Stimulated activated CD8-positive, alpha-beta memory T cell treated with anti-CD3 and anti-CD28 coated beads, Interleukin-7, amount 100 ng/mL, for 1 hour (primary cell): ENCODE measurements at places on chromosomes 11 and 22.
A peak's percentile ranks its signal among the peaks of the same experiment; 100 is the strongest.

DNA sequence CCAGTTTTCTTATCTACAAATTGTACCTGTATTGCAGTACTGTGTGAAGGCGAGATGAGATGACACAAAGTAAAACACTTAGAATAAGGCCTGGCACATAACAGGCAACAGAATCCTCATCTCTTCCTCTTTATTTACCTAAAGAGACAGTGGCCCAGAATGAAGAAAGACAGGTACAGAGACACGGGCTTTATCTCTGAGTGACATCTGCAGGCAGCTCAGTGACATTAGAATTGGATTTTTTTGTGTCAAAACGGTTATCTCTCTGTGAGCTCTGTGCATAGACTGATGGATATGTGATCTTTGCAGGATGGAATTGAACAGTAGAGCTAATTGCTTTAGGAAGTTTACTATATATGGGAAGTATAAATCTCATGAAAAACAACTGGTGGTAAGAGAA lies 36.2 kb upstream of the TRPC6 start:
- DNase-seq = no peak

DNA sequence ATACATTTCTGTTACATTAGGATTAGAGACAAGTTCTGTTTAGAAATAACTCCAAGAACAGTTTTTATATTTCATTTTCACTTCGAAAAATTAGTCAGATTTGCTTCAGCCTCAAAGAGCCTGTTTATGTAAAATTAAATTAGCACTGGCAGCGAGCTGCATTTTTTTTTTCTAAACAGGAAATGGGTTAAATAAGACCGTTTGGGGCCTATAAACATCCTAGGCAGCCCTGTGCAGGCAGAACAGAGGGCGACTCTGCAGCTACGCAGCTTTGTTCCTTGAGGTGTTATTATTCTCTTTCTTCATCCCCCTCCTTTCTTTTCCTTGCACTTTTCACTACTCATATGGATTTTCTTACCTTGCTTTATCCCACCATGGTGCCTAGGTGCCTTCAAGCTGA lies 48.7 kb downstream of the CWC15 start:
- no peak for DNase-seq

DNA sequence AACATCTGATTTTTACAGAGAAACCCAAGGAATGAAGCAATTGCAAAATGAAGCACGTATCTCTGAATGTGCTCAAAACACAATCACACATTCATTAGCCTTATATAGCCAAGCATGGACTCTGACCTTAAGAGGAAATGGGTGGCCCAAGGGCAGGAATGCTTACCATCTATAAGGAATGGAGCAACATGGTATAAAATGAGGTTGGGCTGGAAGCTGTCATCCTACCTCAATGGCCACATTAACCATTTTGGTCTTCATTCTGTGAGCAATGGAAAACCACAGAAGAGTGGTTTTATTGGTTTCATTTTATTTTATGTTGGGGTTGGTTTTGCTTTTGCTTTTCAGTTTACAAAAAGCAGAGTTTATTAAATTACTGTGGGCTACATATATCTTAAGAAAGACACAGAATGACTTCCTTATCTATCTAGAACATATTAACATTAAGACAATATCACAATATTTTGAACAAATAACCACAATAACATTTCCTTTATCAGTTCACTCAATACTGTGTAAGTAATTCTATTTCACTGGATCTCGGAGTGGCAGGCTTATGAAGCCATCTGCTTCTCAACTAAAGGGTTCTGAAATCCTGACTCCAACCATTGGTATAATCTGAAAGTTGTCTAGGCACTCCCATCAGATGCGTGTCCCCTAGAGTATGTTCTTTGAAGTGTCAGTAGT lies 10.8 kb upstream of the MS4A13 start:
- DNase-seq = no peak

GRCh38 chr11:122097419-122098001 lies 18.5 kb downstream of the BLID start:
- DNase-seq = no peak

DNA sequence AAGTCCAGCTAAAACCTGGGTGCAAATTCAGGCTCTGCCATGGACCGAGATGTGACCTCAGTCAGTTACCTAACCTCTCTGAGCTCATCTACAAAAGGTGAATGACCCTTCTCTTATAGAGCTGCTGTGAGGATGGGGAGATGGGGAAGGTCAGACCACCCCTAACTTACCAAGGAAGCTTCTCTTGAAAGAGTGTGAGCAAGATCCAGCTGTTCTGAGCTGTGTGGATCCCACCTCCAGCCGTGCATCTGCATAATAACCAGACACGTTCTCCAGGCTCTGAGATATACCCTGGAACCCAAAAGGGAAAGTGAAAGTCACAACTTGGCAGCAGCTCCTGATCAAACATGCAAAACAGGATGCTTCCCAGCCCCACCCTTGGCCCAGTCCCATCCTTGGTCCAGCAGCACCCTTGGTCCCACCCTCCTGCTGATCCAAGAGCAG lies at the start of gene APOL3:
TSS of gene APOL3 (minus strand) at position 257 of the 444 bp plus-strand sequence. CDS start 11,700 bp downstream, outside the sequence.
- no peak for DNase-seq

GRCh38 chr11:35313760-35314153 lies 105.6 kb downstream of the SLC1A2 start:
- no peak for DNase-seq

GRCh38 chr11:118634431-118635236 lies 27.2 kb downstream of the PHLDB1 start:
- no peak for DNase-seq

- DNase-seq = peak; percentile 38
Observed at GRCh38 chr11:75214411-75214821, 26.2 kb upstream of the TPBGL start.

DNA sequence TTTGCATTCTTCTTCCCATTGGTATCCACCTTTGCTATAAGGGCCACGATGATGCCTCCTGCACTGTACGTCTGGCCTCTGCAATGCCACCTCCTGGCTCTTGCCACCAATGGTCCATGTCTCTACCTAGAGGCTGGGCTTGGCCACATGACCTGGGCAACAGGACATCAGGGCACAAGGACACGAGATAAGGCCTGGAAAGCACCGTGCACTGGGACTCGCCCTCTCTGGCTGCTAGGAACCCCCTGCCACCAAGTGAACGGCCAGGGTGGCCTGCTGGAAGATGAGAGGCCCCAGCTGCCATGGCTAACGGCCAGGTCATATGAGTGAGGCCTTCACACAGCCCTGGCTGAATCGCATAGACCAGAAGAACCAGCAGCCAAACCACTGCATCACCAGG lies 87.4 kb downstream of the TRMU start:
- DNase-seq = no peak

GRCh38 chr11:63019506-63019905 lies 3.9 kb upstream of the SLC22A8 start:
- no peak for DNase-seq

DNA sequence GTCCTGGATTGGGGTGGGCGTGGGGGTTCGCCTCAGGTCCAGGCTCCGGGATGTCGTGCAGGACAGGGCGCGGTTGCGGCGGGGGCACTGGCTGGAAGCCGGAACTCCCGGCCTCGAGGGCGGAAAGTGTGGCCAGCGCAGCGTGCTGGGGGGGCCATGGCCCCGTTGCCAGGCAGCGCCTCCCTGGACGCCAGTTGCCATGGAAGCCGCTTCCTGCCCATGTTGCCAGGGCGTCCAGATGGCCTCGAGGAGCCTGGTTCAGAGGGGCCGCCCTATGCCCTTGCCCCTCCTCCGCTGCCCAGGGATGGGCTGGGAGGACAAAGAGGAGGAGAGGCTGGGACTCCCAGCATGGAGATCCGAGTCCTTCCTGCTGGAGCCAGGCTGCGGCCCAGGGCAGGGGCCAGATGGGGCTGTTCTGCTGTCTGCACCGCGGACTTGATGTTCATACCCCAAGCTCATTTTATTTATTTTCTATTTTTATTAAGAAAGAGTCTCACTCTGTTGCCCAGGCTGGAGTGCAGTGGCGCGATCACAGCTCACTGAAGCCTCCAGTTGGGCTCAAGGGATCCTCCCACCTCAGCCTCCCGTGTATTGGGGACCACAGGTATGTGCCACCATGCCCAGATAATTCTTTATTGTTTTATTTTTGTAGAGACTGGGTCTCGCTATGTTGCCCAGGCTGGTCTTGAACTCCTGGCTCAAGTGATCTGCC lies 4.6 kb upstream of the CCDC188 start:
- no peak for DNase-seq

DNA sequence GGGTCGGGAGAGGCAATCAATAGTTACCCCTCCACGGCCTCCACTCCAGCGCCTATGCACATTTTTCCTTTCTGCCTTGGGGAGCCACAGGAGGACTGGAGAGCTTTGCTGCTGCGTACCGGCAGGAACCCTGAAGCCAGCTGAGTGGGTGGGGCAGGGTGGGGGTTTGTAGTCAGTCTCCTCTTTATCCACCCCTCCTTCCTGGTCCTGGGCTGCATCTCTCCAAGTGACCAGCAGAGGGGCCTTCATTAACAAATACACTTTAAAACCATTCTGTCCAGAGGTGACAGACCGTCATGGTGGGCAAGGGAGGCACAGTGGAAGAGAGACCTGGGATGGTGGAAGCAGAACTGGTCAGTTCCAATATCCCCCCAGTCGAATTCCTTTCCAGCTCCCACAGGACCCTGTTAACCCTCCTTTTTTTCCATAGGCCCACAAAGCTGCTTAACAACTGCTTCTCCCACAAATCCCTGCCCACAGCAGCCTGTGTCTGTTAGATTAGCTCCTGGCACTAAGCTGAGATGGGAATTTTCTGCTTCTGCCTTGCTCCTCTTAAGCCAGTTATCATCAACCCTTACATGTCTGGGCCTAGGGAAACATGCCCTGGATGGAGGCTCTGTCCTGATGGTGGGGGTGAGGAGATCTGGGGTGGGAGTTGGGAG lies 3.9 kb upstream of the ABCG4 start:
- no peak for DNase-seq

DNA sequence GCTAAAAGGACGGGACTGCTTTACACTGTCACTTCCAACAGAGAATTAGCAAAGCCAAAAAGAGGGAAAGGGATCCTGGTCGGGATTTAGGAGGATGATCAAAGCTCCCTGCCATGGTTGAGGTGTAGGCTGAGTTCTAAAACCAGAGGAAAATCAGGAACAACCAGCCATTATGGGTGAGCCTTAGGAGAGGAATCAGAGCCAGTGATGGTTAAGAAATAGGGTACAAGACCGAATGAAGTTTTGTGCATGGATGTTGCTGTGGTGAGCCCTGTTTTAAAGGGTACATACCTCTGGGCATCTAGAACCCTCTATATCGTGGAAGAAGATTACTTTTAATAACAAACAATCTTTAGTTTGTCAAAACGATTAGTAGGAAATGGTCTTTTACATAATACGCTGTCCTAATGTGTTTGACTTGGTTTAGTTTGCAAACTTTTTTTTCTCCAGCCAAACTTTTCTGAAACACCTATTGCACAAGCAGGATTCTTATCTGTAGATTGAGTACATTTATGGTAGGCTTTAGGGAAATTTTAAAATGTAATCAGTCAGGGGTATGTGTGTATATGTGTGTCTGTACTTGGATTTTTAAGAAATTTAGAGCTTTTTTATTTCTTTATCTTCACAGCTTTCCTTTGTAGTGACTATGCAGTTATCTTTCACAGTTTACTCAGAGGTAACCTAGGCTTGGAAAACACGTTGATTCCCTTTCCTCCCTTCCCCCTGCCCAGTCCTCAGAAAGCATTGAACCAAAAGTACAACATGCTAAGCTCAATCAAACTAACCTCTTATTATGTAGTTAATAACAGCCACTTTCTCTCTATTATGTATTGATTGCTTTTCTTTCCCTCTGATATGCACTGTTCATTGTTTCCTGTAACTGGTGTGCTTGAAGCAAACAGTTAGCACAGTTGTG lies 26.8 kb downstream of the TRIM44 start:
- DNase-seq = no peak

DNA sequence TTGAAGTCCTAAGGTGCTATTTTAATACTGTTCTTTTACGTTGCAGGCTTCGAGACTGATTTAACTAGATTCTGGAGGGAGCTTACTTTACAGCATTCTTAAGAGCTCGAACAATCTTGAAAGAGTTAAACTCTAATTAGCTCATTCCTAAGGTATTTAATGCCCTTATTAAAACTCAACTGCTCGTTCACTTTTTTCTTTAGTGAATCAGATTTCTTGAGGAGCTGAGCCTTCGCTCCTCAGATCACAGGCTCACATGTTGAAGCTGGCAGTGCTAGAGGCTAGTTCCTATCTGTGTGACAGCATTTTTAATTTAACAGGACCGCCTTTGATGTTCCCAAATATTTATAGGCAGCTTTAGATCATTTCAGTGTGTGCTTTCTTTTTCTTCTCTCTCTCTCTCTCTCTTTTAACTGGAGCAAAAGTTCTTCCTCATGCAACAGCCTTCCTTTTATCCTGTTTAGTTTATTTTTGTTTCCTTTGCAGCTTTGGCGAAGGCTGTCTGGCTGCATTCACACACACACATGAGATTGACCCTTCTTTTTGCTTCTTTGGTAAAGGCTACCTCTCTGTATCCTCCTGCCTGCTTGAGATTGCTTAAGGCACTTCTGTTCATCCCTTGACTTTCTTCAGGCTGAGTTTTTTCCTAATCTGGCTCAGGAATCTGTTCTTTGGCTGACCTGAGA lies 21.0 kb downstream of the ZNRF3 start:
- no peak for DNase-seq

- no peak for DNase-seq
Observed at GRCh38 chr22:43885319-43885671, 6.5 kb downstream of the PNPLA5 start.

GRCh38 chr11:38176686-38177322 lies 1578.8 kb upstream of the RAG2 start:
- DNase-seq = no peak

GRCh38 chr11:119421941-119422808 lies 797 bp downstream of the THY1 start:
- DNase-seq = no peak

- no peak for DNase-seq
Observed at GRCh38 chr11:119362741-119363080, 16.2 kb upstream of the MFRP start.

- no peak for DNase-seq
Observed at GRCh38 chr11:130051082-130051481, 18.6 kb upstream of the APLP2 start.

- no peak for DNase-seq
Observed at GRCh38 chr11:73622926-73623593, 23.3 kb upstream of the PLEKHB1 start.

- no peak for DNase-seq
Observed at GRCh38 chr11:67033661-67034166, 10.8 kb downstream of the SYT12 start.

- no peak for DNase-seq
Observed at GRCh38 chr11:12914400-12914912, 94.7 kb upstream of the RASSF10 start.

DNA sequence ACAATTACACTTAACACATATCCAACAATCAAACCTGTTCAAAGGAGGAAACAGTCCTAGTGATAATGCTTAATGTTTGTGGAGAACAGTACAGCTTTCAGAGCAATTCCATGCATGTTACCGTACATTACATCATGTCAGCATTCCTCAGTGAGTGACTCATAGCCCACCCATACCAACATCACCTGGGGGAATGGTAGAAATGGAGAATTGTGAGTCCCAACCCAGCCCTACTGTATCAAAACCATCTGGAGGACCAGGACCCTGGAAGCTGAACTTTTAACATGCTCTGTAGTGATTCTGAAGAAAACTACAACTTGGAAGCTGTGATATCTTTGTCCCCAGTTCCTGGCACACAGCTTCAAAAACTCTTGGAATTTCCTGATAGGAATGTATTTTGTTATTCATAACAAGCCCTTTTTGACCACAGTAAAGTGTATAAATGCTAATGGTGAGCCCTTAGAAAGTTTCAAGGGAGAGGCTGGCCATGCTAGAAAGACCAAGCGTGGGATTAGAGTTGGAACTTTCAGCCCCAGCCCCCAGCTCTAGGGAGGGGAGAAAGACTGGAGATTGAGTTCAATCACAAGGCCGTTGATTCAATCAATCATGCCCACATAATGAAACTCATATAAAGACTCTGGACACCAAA lies 301.1 kb downstream of the BUD13 start:
- no peak for DNase-seq

GRCh38 chr11:45412051-45412471 lies 125.9 kb upstream of the SYT13 start:
- no peak for DNase-seq
